NCI-H2171 (cell line): ENCODE measurements at places on chromosomes 6 and 20.

DNA sequence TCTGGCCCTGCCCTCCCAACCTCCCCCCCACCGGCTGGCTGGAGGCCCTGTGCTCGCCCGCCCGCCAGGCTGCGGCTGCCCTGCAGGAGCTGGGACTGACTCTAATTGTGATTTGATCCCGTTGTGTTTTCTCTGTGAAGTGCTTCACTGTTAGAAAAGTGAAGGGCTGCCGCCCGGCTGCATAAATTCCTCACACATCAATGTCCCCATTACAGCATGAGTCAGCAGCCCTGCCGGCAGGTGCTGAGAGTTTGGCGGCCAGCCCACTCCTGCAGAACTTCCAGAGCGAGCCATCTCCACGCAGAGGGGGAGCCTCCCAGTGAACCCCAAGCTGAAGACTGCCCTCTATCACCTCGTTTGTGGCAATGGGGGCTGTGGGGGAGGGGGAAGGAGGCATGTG lies 137.9 kb downstream of the DLL1 start:
- peak; percentile 86 for DNase-seq

DNA sequence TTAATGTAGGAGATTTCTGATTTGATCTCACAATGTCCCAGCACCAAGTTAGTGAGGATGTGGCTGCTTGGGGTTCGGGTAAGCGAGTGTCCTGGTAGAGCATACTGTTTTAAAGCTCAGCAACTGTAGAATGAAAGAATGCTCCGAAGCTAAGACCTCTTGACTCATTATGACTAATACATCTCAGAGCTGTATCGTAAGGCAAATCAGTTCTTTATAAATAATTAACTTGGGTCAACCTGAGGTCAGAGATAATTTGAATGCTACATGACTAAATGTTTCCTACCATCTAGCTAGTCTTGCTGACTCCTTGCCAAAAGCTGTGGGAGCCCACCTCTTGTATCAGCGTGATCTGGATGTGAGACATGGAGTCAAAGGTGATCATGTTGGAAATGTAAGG lies 128.8 kb upstream of the PDE7B start:
- DNase-seq: no peak

DNA sequence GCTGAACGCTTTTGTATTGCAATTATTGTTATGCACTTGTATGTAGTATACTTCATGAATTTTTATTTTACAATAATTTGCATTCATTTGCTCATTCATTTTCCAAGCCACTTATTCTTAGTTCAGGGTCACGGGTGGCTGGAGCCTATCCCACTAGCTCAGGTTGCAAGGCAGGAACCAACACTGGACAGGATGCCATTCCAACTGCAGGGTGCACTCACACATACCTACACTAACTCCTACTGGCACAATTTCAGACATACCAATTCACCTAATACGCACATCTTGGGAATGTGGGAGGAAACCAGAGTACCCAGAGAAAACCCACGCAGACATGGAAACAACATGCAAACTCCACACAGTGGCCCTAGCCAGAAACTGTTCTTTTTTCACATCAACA lies 61.8 kb downstream of the LMBRD1 start:
- no peak for DNase-seq

DNA sequence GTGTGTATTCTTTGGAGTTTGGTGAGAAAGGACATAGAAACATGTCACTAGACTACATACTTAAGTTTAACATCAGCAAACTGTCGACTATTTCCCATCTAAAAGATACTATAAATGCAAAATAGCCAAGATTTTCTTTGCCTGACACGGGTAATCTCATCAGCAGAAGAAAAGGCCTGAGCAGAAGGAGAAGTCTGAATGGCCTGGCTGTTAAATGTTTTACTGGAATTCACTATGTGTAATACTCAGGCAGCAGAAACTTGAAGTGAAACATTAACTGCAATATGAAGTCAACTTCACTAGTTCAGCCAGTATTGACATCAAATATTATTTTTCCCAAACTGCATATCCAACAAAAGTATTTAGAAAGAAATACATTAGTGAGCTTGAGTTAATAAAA lies 6.4 kb upstream of the DSE start:
- DNase-seq: no peak

GRCh38 chr6:129717277-129717676 lies 7.3 kb upstream of the ARHGAP18 start:
- no peak for DNase-seq

- no peak for DNase-seq
Observed at GRCh38 chr6:97885828-97886227, 602.8 kb upstream of the MMS22L start.

DNA sequence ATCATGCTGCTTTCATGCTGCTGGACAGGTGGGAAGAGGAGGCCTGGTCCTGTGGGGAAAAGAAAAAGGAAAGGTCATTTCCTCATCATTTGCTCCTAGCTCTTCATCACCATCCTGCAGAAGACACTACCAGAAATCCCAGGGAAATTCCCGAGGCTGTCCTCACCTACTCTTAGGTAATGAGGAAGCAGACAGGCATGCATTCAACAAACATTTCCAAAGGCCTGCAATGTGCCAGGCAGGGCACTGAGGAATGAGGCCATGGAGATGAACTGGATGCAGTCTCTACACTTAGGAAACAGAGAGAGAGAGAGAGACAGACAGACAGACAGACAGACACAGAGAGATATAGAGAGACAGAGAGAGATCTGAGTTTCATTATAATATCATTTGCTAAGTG lies 83.0 kb upstream of the MRPS10 start:
- no peak for DNase-seq

DNA sequence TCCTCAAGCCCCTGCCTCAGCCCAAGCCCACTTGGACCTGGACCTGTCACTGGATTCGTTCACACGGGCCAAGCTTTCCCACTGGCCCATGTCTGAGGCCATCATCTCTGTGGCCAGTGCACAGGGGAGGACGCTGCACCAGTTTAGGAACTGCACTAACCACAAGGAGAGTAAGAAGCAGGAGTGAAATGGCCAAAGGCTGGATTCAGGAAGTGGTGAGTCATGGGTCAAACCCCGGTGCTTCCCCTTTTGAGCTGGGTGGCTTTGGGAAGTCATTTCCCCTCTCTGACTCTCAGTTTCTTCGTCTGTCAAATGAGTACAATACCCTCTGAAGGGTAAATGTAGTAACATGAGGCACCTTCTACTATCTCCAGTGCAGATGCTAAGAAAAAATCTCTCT lies 87.9 kb downstream of the CD40 start:
- no peak for DNase-seq

DNA sequence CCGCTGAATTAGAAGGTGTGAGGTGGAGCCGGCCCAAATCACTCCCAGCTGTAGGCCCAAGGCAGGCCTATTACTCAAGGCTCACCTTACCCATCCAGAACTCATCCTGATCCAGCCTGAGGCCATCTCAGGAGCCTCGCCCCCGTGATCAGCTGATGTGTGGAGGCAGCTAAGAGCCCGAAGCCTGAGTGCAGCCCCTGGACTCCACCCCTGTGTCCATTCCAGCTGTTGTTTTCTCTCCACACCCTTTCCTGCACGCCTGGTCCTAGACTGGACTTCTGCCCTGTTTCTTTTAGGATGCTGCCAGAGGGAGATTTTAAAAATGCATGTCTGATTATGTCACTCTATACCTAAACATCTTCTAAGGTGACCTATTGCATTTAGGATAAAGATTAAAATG lies 124.7 kb upstream of the SUPT3H start:
- no peak for DNase-seq

DNA sequence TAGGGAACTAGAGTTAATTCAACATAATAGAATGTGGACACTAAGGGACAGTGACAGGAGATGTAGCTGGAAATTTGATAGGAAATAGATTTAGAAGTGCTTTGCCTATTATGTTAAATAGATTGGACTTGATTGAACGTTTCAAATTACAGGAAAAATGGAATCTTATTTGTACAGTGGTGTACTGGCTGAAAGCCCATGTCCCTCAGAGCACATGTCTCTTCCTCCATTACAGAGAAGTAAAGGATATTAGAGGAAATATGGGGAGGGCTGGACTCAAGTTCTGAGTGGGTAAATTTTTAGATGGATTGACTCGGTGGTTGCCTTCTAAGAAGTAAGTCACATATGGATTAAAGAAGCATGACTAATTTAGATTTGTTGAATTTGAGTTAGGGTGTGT lies 11.4 kb downstream of the PKIB start:
- no peak for DNase-seq

DNA sequence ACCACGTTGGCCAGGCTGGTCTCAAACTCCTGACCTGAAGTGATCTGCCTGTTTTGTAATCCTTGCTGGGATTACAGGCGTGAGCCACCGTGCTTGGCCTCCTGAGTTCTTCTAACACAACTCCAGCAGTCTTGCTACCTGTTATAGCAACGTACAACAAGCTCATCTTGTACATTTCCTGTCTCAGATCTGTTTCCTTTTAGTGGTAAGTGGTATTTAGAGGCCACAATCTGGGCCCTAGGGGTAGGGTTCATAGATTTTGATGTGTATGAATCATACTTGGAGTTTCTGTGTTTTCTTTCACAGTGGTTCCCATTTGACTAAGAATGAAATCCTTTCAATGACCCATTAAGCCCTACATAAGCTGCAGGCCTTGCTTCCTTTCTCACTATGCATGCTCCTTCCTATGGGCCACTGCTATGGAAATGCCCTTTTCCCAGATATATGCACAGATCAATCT lies 27.1 kb upstream of the SYNCRIP start:
- DNase-seq: no peak

- no peak for DNase-seq
Observed at GRCh38 chr6:74956559-74957428, 249.1 kb downstream of the COL12A1 start.

- DNase-seq: no peak
Observed at GRCh38 chr6:14270925-14271788, 153.6 kb downstream of the CD83 start.

DNA sequence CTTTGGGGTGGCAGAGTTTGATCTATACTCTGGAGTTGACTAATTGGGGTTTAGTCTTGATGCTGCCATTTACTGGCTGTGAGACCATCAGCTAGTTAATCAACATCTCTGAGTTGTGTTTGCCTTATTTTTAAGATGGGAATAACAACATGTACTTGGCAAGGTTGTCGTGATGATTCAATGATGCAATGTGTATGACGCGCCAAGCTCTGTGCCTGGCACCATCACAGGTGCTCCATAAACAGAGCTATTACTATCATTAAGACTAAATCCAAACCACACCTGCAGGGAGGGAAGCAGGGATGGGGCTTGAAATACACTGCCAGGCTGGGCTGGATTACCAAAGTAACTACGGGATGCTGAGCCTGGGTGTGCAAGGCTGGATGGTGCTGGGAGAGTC lies 60.1 kb upstream of the E2F3 start:
- no peak for DNase-seq

GRCh38 chr6:20954315-20954714 lies 420.1 kb downstream of the CDKAL1 start:
- DNase-seq: no peak

DNA sequence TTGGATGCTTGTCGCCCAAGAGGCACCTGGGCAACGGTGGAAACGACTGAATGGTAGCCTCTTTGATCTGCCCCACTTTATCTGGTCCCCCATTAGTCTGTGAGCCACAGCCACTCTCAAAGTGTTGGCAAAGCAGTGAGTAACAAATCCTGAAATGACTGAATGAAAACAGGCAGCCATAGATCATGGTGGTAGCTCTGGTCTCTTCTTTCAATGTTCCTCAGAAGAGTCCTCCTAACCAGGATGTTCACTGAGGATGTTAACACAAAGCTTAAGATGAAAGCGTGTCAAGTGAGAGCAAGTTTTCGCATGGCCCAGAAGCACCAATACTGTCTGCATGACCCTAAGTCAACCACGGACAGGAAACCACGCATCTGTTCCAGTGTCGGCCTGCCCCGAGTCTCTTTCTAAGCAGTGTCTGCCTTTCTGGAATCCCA lies 107.3 kb downstream of the IRF4 start:
- DNase-seq: no peak

DNA sequence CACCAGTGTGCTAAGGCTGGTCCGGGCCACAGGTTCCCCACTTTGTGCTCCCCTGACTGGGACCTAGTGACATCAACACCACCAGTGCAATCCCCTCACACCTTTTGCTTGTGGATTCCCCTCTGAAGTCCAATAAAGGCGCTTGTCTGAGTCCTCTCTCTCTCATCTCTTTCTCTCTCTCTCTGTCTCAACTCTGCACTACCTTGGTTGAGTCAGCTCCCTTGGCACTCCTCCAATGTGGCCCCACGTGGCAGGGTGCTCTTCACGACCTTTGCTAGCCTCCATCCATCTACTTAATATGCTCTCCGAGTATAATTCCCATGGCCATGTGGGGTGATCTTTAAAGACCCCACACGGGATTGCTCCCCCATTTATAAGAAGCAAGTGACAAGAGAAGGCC lies 385.0 kb downstream of the CD83 start:
- no peak for DNase-seq

DNA sequence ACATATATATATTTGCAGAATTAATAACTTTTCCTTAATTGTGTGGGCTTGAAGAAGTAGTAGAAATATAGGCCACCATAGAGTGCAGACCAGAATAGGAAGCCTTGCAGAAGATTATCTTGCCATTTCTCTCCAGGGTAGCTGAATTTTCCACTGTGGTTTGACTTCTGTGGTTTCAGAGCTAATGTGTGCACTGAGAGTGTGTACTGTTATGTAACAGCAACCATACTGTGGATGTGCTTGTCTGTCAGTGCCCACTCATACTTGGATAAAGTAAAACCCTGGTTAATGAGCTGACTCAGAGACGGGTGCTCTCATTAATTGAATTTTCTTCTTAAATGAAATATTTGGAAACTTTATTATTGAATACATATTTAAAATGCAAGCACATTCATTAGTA lies 57.2 kb downstream of the CEP43 start:
- no peak for DNase-seq

GRCh38 chr20:48463096-48463720 lies 364.6 kb downstream of the PREX1 start:
- DNase-seq: no peak

- DNase-seq: no peak
Observed at GRCh38 chr20:32395066-32395465, 36.9 kb downstream of the ASXL1 start.

DNA sequence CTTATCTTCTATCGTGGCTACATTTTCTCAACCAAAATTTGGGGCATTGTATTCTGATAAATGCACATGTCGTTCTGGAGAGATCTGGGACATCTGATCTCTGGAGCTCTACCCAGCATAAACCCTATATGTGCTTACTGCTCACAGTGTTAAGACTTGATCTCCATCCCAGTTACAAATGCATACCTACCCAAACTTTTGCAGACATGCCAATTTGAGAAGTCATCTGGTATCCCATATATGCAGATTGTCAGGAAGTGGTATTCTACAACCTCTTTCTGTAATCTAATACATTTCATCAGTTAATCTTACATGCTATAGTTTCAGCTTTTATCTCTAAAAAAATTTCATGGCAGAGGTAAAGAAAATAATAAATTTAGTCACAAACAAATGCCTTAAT lies 11.2 kb downstream of the BAG2 start:
- no peak for DNase-seq
